ENCODE measurements at places on chromosomes 6 and 20.

- DNase-seq = no peak
These were observed 8.1 kb upstream of the DLGAP4 start for GRCh38 chr20:36298061-36298460.

DNA sequence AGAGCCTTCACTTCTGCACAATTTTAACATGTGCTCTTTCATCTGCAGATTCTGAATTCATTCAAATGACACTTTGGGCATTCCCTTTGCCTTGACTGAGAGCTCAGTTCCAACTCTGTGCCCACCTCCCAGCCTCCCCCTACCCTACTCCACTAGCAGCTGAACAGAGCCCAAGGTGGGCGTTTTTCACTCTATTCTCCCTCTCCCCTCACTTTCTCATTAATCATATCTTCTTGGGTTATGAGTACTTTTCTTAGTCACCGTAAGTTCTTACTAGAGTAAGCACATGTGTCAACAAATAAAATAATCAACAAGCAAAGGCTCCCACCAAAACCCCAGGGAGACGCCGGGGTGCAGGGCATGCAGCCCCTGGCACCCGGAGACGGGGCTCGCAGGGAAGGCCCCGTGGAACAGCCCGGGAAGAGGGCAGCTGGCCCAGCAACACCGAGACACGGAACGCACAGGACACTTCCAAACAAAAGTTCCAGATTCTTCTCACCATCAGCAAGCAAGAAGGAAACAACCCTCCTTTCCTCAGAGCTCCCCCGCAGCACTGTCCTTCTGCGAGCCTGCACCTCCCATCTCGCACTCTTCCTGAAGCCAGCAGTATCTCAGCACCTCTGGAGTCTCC, 34.1 kb downstream of the TAF4 start:
- no peak for DNase-seq

DNA sequence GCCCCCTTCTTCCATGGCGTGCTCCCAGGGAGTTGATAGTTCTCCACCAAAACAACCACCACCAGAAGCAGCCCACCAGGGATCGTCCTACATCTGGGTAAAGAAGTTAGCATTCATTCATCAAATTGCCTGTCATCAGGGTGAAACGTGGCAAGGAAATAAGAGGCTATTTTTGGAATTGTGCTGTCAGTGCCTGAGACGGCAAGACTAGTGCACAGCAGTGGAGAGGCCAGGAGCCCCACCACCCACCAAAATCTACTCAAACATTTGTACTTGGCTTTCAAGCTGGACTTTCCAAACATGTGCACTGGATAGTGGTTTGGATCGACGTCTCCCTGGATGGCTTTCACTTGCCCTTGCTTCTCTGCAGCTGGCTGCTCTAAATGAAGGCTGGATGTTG, 44.8 kb downstream of the TXNDC5 start:
- DNase-seq = no peak

DNA sequence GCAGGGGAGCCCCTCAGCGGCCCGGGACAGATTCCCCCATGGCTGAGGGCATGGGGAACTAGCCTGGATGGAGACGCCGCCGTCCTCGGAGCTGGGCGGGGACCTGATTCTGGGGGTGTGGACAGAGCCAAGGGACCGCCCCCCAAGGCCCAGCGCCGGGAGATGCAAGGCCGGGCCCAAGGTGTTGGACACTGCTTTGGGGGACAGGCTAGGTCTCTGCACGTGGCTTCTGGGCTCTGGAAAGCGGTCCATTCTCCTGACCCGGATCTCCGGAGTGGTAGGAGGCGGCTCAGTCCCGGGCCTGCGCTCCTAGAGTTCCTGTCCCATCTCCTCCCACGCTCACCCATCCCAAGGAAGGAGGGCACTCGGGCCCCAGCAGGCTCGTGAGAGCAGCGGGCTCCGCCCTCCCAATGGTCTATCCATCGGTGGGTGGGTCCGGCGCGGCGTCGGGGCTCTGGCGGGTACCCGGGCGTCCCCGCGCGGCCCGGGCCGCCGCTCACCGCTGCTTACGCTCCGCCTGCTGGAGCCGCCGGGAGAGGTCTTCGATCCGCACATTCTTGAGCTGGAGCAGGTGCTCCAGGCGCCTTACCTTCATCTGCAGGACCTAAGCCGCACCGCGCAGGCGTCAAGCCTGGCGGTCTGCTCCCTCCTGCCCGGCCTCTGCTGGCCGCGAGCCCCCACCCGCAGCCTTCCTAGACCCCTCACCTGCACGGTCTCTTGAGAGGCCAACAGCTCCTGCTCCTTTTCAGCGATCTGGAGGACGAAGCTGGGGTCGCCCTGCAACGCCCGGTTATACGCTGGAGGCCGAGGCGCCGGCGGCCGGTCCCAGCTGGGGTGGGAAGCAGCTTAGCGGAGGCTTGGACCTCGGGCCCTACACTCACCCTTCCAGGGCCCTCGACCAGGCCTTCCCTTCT, 3.3 kb downstream of the SPEF1 start:
- DNase-seq = no peak

GRCh38 chr6:18533793-18534192, 146.6 kb downstream of the RNF144B start:
- DNase-seq = no peak

DNA sequence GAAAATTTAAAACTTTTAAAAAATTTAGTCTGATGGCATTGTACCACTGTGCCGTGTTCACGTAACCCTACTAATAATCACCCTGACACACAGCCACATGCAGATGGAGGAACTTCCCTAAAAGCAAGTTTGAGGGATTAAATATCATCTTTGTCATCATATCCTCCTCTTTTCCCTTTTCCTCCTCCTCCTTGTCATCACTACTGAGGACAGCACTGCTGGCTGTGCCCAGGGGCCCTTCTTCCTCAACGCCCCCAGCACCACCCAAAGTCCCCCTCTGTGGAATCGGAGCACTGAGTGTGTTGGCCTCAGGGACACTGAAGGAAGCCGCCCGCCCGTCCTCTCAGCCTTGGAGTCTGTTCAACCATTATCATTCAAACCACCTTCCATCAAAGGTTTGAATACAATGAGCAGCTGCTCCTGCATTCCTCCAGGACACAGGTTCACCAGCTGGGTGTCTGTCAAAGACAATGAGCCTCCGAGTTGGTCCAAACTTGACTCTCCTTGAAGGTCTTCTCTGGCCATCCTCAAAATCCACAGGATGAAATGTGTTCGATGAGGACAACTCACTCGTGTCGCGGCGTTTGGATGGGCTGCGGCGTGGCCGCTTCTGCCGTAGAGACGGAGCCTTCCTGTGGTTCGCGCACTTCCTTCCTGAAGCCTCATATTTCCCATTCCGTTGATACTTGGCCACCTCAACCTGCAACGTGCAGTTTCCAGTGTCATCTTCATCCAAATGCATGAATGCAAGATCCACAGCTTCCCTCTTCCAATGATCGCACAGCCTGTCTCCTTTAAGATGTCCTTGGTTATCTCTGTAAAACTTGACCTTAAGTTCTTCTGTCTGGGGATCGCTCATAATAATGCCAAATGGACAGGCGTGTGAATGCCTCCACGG, 23.3 kb downstream of the NQO2 start:
- DNase-seq = peak; percentile 43

DNA sequence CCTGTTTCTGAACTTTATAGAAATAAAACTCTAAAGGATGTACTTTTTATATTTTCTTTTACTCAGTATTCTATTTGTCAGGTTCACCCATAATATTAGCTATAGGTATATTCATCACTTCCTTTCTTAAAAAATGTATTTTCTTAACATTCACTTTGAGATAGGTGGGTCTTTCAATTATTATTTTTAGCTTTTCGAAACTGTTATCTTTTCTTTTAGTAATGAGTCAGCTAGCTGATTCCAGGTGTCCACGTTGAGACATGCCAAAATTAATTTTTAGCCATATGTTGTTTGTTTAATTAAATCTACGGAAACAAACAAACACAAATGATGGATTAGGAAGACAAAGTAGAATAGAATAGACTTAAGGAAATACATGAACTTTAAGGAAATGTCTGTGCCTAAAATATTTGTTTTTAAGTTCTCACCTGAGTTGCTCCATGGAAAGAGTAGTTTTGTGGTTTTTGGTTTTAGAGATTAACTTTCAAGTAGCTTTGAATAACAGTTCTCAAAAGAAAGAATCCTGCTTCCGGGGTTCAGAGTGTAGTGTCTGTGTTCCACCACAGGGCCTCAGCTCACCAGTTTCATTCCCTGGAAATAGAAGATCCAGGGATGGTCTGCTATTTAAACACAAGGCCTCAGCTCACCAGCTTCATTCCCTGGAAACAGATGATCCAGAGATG, 435.0 kb downstream of the HAO1 start:
- DNase-seq = peak; percentile 45

DNA sequence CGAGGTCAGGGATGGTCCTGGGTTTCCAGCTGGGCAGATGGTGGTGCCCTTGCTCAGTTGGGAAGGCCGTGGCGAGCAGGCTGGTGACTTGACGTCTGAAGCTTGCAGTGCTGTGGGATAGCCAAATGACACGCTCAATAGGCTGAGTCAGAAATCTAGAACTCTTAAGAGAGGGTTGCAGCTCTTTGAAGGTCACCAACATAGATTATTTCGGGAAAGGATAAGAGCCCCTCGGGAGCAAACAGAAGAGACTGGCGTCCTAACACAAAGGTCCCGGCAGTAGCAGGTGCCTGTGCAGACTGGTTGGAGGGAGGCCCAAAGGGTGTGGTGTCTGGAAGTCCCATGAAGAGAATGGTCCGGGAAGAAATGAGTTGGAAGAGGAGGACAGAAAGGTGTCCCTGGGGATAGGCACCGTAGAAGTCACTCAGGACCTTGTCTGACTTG, 18.4 kb downstream of the PKIG start:
- no peak for DNase-seq

GRCh38 chr20:63920226-63920625, 25.3 kb downstream of the DNAJC5 start:
- DNase-seq = no peak

DNA sequence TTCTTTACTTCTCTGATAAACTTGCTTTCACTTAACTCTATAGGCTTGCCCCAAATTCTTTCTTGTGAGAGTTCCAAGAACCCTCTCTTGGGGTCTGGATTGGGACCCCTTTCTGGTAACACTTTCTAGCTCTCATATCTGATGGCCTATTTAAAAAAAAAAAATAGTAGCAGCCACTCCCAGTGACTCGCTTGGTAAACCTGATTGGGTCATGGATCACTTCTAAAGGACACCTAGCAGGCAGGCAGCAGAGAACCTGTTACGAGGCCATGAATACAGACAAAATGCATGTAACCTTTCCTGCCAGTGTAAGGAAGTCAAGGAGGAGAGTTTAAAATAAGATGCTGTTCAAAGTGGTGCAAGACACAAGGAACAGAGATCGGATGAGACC, 9.1 kb upstream of the SERPINB6 start:
- no peak for DNase-seq

DNA sequence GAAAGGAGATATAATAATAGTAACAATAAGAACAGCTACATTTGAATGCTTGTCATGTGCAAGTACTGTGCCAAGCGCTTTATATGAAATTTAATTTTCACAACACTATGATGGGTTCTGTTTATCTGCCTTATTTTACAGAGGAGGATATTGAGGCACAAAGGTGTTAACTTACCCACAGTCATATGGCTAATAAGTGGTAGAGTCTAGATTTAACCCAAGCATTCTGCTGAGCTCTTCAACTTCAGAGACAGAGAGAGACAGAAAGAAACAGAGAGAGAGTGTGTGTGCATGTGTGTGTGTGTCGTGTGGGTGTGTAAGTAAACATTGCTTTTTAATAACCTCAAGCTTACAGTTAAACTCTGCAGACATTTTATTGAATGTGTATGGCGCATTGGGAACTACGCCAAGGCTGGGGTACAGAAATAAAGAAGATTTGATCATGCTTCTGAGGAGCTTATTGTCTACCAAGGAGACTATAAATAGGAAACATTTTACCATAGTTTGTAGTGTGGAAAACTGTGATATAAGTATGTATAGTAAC, 12.9 kb downstream of the TBPL1 start:
- DNase-seq = no peak

DNA sequence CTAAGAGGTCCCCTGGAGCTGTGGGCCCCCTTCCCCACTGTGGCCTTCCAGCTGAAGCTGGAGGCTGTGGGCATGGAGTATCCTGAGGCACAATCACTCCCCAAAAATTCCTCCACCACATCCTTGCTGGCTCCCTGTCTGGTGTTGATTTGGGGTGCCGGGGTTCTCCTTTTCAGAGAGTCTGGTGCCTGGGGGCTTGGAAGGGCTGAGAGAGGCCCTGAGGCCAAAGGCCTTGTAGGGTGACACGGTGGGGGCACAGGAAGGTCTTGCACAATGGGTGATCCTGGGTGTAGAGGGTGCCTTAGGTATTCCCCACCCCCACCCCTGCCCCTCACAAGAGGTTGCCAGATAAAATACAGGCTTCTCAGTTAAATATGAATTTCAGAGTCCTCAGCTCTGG, 33.2 kb upstream of the VEGFA start:
- DNase-seq = no peak

DNA sequence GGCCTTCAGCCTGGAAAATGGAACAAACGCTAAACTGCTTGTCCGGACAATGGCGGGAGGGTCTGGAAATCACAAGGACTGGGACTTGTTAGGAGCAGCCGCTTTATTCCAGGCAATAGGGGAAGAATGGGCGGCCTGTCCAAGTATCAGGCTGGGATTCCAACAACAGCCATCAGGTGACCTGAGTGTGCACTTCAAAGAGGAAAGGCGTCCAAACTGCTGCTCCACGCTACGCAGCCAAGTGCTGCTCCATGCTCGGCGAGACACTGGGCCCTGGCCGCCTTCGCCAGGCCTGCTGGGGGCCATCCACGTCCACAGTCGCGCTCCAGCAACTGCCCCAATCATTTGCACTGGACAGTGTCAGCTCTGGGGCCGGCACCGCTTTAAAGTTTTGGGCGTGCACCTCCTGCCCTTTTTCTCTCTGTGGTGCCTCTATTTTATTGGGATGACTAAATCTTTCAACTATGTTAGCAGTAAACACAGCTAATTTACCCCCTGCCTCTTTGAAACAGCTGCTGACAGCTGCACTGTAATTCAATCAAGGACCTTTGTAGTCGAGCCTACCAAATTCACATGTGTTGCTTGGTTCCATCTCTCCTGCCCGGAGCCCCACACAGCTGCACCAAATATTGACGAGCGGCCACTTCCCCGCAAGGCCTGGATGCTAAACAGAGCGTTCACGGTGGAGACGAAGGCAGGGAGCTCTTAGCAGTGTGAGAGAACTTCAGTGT, 98.3 kb downstream of the BMP7 start:
- no peak for DNase-seq

- no peak for DNase-seq
These were observed 16.1 kb downstream of the TENT5A start for GRCh38 chr6:81736428-81736827.

- no peak for DNase-seq
These were observed 81.1 kb downstream of the ATP9A start for GRCh38 chr20:51687108-51687507.

DNA sequence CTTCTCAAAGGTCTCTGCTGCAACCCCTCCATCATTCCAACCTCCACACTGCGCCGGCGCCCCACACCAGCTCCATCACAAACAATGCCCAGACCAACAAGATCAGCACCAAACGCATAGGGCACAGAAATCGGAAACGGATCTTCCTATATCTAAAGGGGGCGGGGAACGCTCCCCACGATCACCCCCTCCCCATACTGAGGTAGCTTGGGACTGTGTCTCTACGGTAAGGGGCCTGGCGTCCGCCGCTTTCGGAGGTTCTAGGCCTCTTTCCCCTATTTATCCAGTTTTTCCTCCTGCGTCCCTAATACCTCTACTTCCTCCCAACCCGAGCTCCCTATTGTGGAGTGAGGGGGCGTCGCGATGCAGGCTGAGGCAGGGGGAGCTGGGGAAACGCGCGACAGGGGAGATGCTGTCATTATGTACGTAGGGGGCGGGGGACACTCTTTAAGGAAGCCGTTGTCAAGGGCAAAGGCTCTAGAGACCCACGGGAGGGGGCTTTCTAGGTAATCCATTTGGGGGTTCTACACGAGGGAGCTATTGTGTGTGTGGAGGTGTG, 909 bp downstream of the DNAAF9 start:
- no peak for DNase-seq
